Type B pancreatic cell (in vitro differentiated cells): ENCODE measurements at places on chromosomes 4 and X.

DNA sequence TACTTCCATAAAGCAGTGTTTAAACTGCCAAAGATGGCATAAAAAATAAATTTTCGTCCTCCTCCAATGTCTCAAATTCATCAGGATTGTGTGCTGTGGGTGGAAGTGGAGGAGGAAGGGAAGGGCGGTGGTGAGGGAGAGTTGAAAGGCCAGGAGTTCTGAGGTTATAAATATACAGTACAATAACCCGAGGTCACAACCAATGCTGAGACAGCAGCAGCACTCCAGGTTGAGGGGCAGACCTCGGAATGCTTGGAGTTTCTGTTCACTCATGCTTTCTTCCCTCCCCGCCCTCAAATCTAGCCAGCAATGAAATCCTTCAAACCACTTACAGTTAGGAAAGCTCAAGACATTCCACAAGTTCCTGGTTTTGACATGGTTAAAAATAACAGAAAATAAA is 134.0 kb upstream of the SMAD1 start:
- DNase-seq = no peak

DNA sequence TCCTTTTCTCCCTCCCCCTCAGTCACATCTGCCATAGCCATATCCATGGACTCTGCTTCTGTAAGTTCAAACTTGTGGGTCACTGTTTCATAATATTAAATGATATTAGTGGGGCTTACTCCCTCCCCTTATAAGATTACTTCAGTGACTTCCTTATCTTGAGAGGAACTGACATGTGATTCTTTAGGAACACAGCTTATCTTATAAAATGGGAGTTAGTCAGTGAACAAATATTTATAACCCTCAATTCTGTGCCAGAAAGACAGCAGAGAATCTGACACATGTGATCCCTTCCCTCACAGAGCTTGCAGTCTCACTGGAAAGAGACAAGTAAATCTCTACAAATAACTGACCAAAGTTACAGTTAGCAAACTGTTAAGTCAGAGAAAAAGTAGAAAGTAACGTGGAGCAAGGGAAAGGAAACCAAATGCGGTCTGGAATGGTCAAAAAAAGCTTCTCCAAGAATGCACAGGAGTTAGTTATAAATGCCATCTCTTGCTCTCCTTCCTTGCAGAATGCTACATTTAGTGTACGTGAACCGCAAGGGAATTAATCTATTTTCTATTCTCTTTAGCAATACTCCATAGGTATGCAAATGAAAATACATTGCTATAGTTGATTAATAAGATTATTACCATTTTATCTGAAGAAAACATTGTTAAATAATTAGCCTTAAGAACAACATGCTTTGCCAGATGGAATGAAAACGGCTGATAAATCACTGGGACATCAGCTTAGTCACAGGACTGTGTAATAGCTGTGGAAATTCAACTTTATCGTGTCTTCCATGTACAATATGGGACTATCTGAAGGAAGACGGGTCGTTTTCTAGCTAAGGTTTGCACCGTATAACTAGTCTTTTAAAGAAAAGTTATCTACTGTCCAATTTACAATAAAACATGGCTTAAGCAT is 29.0 kb downstream of the SGMS2 start:
- DNase-seq = no peak

DNA sequence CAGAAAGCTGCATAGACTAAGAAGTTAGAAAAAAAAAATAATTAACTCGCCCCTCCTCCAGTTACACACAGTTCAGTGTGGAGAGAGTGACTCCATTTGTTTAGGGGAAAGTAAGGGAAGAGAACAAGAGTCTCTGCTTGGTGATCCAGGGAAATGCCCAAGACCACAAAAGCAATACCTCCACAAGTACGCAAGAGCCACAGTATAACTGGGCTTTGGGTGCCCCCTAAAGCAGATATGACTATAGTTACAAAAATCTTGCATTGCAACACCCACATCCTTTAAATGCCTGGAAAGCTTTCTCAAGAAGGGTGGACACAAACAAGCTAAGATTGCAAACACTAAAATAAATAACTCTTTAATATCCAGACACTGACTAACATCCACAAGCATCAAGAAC is 164.2 kb upstream of the NRK start:
- no peak for DNase-seq

GRCh38 chrX:8731559-8732395 is at the start of gene ANOS1:
Gene ANOS1, minus strand, starts transcription at chrX:8732137. Its CDS starts 101 bp downstream, at chrX:8732036.
- peak; percentile 80 for DNase-seq

DNA sequence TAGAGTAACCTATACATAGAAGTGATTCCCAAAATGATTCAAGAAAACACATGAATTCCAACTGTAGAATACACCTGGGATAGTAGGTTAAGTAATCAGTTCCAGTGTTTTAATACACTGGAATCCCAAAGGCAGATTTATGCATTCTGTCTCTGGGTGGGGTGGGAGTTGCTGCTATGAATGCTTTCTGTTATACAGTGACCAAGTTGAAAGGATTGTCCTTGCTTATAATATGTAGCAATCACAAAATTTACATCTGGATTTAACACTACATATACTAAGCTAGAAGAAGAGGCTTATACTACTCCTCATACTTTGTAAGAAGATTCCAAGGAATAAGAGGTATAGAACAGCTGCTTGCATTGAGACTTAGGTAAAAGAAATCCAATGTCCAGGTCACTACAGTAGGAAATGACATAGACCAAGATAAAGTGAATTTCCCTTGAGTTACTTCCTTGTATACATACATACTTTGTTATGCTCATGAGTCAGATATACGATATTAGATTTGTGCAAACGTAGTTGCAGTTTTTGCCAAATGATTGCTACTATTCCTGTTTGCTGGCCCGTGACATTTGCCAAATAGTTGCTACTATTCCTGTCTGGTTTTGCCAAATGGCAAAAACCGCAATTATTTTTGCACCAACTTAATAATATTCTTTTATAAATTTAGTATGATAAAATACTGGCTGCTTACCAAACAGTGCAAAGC is 210.5 kb upstream of the DIAPH2 start:
- no peak for DNase-seq

GRCh38 chrX:19947612-19948011 is 43.2 kb downstream of the BCLAF3 start:
- no peak for DNase-seq

GRCh38 chr4:160224049-160224448 is 1121.2 kb downstream of the RAPGEF2 start:
- DNase-seq = no peak

DNA sequence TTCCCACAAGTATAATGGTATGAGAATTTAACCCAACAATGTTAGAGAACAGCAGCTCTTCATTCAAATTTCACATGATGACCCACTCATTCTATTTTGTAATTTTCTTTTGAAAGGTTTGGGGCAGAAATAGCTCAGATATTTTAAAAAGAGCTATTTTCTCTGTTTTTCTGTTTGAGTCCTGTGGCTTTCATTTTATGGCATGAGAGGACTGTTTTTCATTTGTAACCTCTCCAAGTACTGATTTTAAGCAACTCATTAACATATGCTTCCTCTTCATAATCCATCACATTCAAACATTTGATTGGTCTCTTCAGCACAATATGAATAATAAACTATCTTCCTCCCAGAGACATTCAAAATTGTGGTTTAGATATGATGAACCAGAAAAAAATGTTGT is 129.0 kb upstream of the TEX13A start:
- DNase-seq = no peak
